Natural killer cell treated with Interleukin-12 subunit alpha and Interleukin-12 subunit beta and Interleukin-15 and Interleukin-18, amount 100 ng/mL, for 72 hours (primary cell): ENCODE measurements at places on chromosomes 2 and 18.

- no peak for DNase-seq
These were observed 101.0 kb downstream of the UNC80 start for GRCh38 chr2:209872675-209873074.

GRCh38 chr2:174281736-174282135, 33.4 kb upstream of the OLA1 start:
- DNase-seq = no peak

DNA sequence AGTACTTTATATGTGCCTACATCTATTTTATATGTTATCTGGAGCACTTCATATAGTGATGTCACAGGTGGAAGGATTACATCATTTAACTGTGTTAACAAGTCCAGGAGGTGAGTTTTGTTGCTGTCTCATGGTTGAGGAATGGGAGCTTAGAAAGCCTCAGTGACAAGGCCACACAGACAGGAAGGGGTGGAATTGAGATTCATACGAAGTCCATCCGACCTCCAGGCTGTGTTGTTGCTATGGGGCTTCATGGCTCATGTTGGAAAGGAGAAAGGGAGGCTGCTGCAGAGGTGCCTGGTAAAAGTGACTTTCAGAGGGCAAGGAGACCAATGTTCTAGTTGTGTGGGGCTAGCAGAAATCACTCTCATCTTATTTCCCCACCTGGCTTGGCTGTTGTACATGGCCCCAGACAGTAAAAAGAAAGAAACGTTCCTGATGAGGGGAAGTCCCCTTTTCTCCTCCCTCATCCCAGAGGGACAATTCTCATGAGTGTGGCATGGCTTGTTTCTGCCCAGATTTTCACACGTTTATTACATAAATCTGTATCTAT, 31.0 kb upstream of the GREB1 start:
- no peak for DNase-seq

GRCh38 chr2:22037274-22037673, 913.5 kb downstream of the TDRD15 start:
- DNase-seq = no peak

DNA sequence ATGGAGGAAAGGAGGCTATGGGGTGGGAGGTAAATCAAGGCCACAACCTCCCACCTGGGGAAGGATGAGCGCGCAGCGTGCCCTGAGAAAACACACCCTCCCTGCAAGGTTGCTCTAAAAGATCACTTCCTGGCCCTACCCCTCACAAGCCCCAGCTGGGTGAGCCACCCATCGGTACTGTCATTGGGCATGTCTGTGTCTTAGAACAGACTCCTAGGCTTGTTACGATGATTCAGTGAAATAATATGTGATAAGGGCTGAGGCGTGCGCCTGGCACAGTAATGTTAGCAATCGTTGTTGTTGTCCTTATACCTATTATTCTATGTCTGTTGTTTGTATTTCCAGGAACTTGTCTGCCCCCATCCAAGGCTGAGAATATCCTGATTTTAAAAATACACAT, 175.1 kb downstream of the ZFP36L2 start:
- peak; percentile 31 for DNase-seq

GRCh38 chr2:117786520-117786919, 28.0 kb upstream of the DDX18 start:
- DNase-seq = no peak

- no peak for DNase-seq
These were observed 70.6 kb downstream of the DAW1 start for GRCh38 chr2:227942021-227942420.

DNA sequence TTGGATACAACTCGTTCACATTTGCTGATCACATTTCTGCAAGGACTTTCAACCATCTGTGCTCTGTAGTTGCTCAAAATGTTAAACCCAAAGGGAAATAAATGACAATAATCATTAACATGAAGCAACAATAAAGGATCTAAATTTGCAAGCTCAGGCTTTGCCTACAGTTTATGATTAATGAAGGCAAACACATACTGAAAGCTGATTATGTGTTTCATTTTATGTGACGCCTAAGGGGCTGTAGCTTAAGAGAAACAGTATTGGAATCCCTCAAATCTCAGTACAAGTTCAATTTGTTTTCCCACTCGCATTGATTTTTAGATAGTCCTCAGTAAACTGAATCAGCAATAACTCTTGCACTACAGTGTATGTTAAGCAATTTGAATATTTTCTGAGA, 160.3 kb upstream of the FSIP2 start:
- DNase-seq = no peak

GRCh38 chr2:12702168-12703121, 14.3 kb upstream of the TRIB2 start:
- no peak for DNase-seq

- DNase-seq = no peak
These were observed 158.0 kb downstream of the AGPS start for GRCh38 chr2:177550264-177551200.

DNA sequence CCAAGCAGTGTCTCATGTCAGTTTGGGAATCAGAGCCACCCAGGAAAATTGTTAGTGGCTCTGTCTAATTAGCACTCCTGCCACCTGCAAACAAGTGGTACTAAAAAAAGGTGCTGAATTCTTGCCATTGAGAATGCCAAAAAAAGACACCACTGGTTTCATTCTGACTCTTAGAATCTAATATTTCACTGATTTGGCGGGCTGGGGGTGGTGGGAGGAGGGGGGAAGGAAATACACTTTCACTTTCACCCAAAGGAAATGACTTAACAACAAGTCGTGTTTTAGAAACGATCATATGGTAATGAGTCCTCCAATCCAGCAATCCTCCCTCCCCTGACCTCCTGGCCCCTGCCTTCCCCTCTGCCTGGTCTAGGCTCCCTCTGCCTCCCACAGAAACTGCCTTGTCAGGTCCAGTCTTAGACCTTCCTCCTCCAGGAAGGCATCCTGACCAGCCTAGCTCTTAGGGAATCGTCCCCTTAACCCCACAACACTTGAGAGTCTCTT, 4.4 kb upstream of the KLHL29 start:
- no peak for DNase-seq

GRCh38 chr18:12520442-12520992, 112.8 kb downstream of the PRELID3A start:
- no peak for DNase-seq

DNA sequence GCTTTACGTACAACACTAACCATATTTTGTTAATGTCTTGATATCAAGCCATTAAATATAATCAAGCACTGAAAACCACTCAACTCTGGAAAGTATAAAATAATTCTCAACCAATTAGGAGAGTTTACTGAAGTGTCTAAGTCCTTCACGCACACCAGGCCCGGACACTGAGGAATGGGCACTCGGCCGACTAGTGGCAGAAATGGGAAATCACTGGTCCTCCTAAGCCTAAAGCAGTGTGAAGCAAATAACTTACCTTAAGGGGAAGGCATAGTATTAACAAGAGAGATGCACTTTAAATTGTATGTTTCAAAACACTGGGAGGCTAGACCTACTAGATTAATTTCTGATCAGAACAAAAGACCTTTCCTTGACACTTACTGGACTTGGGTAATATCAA, 45.7 kb downstream of the FAM210A start:
- DNase-seq = no peak

DNA sequence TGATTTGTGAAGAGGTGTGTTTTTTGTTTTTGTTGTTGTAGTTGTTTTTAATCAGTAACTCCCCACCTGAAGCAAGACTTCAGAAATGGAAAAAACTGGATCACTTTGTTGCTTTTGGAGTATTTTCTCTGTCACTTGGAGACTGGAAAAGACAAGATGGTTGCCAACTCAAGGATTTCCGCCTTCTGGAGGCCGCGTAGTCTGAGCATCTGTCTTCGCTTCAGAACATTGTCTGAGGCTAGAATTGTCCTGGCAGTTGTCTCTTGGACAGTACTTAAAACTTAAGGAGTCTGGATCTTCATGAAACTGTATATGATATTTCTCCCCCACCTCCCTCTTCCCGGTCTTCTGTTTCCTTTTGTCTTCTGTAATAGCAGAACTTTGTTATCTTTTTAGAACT, 67.7 kb downstream of the ARHGAP28 start:
- no peak for DNase-seq

GRCh38 chr2:10783421-10783820, 29.2 kb downstream of the PDIA6 start:
- no peak for DNase-seq
